Stimulated activated CD8-positive, alpha-beta memory T cell treated with anti-CD3 and anti-CD28 coated beads, Interleukin-2, amount 100 ng/mL, for 48 hours (primary cell): ENCODE measurements at places on chromosomes 7 and 10.

GRCh38 chr7:138608275-138608674, 92.9 kb downstream of the SVOPL start:
- no peak for DNase-seq

DNA sequence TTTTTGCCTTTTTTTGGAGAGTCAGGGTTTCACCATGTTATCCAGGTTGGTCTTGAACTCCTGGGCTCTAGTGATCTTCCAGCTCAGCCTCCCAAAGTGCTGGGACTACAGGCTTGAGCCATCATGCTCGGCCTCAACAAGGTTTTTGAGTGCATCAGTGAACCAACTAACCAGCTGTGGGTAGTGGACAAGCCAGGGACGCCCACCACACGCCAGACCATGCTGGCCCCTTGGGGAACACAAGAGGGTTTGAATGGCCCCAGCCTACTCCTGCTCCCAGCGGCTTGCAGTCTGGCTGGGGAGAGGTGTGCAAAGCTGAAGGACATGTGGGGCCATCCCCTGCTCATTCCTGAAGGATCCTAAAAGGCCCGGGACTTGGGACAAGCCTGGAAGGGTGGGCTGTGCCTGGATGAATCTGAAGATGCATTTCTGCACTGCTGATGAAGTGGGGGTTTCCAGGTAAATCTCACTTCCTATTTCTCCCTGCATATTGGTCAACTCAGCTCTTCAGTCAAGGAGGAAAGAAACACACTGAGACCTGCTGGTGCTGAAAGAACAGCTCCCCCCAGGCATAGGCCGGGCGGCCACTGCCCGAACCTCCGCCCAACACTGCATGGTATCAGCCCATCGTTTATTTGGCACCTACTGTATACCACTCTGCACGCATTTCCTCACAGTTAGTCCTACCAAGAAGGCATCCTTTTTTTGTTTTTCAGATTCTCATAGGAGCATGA, 6.9 kb downstream of the MMD2 start:
- no peak for DNase-seq

GRCh38 chr7:41882745-41883420, 180.0 kb upstream of the INHBA start:
- DNase-seq = no peak

- peak; percentile 28 for DNase-seq
Observed at GRCh38 chr10:26437637-26438461, at the start of gene APBB1IP. Gene APBB1IP, plus strand, starts transcription at chr10:26438341. Its CDS starts 53,986 bp downstream, at chr10:26492327.

DNA sequence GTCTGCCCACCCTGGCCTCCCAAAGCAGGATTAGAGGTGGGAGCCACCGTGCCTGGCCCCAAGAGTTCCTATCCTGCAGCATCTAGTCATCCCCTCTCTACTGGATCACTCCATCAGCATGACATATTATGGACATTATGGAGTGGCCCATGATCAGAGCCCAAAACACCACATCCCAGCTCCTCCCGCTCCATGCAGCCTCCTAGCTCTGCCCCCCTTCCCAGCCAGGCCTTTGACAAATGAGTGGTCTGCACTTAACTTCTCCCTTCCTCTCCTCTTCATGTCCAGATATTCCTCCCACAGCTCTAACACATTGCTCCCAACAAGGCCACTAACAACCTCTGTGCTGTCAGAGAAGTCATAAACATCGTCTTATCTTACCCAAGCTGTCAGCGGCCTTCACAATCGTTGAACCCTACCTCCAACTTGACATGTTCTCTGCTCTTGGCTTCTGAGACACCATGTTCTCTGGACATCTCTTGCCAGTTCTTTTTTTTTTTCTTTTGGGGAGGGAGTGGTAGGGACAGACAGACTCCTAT, 187.6 kb downstream of the NSUN6 start:
- no peak for DNase-seq

DNA sequence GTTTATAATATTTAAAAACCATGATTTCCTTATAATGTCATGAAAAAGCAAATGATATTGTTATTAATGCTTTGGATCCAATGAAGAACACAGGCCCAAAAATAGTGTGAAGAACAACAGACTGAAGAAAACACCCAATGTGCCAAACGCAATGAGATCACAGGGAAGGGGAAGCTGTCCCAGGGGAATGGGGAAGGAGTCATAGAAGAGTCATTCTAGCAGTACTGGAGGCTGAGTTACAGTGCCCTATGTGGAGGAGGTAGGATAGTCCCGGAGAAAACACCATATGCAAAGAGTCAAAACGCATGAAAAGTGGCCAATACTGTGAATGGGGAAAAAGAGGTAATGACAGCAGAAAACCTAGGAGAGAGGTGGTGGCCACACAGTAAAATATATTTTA, 50.9 kb downstream of the TPK1 start:
- DNase-seq = no peak

DNA sequence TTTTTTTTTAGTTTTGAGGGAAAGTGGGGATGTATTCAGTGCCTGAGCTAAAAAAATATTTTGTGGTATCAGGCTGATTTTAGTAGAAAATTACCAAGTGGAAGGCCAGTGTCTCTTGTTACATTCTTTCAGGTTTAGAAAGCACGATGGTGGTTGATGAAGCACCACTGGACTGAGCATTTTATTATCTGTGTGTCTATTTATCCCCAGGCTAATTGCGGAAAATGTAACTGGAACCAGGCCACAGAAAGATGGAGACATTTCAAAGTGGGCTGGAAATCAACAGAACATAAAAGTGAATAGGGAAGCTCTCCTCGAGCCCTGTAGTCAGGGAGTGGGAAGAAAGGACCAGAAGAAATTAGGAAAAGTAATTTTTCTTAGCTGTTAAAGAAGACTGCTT, 261.0 kb downstream of the STK31 start:
- DNase-seq = no peak
